ENCODE measurements at places on chromosomes 3 and 15. TPM values are rescaled to one million over a fixed set of nuclear protein-coding genes. Genes with fewer than 3 reads are reported as not detected.

The COLQ gene
- 0.29 TPM for total RNA-seq

The LINGO1 gene
- 10.5 TPM for total RNA-seq

The MESP2 gene
- 0.24 TPM for total RNA-seq

The FBXW12 gene
- not detected for total RNA-seq

The KPNA1 gene
- total RNA-seq, result 52.8 TPM

The CDC25A gene
- total RNA-seq, result 9.4 TPM

Data from A549 treated with Hydrocortisone at 1 μM for 4 hours (cell line).